ENCODE measurements at places on chromosomes 2 and 18.

GRCh38 chr2:203185864-203186263 is 53.0 kb upstream of the CYP20A1 start:
- no peak for DNase-seq

DNA sequence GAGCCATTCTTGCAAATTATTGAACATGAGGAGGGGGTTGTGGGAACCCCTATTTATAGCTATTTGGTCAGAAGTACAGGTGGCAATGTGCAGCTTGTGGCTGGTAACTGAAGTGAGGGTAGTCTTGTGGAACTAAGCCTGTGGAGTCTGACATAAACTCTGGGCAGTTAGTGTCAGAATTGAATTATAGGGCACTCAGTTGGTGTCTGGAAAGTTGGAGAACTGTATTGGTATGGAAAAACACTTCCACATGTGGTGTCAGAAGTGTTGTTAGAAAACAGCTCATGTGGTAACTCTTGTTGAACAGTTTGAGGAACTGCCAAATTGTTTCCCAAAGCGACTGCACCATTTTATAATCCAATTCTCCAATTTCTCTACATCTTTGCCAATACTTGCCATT is 7.5 kb downstream of the RALBP1 start:
- DNase-seq, result no peak

- DNase-seq, result no peak
These were observed 143.9 kb upstream of the CDH20 start for GRCh38 chr18:61189376-61189775.

GRCh38 chr18:38456253-38456652 is 890.7 kb upstream of the CELF4 start:
- DNase-seq, result no peak

DNA sequence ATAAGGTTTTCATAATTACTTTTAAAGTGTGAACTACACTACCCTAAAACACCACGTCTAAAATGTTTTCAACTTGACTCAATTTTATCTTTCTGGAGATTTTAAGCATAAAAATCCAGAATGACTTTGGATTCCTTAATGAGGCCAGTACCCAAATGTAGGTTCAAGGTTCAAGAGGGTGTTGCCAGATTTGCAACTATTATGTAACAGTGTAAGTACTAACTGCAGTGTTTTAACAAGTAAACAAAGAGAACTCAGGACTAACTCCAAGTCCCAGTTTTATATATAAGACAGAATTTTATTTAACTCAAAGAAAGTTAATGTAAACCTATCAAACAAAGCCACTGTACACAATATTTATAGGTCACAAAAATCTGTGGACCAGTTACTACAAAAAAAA is 5.7 kb downstream of the HIBCH start:
- DNase-seq, result no peak

DNA sequence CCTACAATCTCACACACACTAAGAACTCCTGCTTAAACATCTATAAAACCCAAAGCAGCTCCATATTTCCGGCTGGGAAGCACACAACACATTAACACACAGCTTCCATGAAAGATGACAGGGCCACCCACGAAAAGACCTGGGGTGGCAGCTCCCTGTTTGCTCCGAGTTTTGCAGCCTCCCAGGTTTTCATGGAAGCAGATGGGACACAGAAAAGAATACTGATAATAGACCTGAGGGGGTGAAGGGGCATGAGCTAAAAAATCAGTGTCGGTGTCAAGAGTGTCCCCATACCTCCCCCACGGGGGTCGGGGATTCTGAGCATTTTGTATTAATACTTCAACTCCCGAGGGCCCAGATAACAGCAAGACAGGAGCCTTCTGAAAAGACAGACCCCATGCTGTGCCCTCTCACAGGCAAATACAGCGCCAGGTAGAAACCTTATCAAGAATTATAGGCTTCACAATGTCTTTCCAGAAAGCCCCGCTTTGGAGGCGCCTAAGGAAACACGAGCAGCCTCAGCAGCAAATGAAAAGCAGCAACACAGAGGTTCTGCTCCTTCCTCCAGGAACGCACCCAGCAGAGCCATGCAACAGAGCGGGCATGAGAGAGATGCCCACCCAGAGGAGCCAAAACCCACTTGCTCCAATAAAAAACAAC is 50.5 kb downstream of the ZNF516 start:
- no peak for DNase-seq

DNA sequence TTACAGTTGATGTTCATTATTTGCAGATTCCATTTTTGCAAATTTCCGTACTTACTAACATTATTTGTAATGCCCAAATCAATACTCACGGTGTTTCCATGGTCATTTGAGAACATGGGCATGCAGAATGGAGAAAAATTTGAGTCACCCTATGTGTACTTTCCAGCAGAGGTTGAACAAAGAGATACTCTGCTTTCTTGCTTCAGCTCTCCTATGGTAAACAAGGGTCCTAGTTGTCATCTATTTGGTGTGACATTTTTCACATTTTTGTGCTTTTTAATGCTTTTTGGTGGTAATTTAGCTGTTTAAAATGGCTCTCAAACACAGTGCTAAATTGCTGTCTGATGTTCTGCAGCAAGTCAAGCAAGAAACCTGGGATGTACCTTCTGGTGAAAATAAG is 444.4 kb upstream of the CELF4 start:
- no peak for DNase-seq

DNA sequence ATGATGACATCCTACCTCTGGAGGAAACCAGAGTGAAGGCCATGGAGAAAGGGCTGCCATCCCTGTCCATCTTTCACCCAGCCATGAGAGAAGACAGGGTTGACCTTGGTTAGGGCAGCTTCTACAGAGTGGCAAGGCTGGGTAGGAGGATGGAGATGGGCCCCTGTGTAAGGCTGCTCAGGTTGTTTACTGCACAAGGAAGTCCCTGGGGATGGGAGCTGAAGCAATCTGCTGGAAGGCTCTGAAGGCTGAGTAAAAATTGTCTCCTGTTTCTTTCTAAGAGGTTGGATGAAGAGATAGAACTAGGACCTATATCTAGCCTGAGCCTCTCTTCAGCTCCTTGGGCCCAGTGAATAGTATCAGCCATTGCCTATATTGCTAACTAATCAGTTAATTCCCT is 14.4 kb downstream of the ELMOD3 start:
- DNase-seq, result no peak

DNA sequence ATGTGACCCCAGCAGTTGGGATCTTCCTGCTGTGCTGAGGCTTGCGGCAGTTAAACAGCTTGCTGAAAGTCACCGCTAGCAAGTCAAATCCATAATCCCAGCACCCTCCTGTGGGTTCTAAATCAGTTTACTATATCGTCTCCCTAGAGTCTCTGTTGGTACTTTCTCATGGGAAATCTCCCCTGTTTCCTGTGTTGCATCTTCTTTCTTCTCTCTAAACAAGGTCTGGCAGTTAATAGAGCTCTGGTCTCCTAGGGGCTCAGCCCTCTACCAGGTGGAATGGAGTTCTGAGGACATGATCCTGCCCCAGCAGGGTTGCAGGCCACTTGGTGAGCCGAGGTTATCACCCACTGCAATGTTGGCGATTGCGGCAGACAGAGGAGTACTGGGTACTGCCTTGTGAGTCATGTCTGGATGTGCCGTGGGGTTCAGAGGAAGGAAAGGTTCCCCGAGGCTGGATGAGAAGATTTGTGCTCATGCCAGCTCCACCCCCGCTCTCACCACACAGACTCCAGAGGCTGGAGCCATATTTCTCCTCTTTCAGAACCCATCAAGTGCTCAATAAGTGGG is 59.4 kb upstream of the SIX2 start:
- no peak for DNase-seq

- no peak for DNase-seq
These were observed 416.8 kb upstream of the SLC14A2 start for GRCh38 chr18:45198526-45198925.

DNA sequence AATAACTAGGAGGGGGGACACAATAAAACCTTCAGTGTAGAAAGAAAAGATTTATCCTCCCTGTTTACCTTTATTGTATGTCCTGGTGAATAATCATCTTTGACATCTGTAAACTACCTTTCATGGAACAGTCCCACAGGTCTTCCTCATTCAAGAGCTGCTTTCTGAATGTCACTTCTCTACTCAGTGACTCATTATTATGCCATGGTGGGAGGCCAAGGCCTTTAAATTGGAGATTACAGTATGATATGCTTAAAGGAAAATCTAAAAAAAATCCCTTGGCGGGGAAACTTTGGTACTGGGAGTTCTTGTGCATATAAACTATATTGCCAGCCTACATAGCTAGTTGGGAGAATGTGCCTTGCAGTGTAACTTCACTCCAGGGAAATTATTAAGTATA is 713.0 kb downstream of the TDRD15 start:
- DNase-seq, result no peak

GRCh38 chr2:169071455-169071854 is 2.1 kb downstream of the DHRS9 start:
- DNase-seq, result no peak

DNA sequence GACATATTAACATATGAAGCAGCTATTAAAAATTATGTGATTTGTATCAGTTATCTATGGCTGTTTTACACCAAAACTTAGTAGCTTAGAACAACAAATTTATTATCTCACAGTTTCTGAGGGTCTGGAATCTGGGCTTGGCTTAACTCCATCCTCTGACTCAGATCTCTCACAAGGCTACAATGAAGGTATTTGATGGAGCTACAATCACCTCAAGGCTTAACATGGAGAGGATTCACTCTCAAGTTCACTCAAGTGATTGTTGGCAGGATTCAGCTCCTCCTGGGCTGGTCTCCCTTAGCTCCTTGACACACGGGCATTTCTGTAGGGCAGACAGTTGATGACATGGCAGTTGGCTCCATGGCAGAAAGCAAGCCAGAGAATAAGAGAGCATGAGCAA is 133.0 kb upstream of the SLC14A2 start:
- no peak for DNase-seq

DNA sequence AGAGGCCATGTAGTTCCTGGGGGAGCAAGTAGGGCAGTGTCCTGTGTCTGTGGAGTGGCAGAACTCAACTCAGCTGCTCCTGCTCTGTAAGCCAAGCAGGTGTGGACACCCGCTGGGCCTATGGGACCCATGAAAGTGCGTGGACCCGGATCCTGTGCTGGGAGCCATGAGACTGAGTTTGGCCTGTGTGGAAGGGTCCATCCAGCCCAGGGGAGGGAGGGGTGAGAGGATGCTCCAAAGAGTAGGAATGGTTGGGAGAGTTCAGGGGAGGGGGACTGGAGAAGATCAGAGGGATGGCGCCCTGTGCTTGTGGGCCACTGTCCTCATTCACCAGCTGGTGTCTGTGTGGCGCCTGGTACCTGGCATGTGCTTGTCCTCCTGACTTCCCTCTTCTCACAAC is 226.4 kb upstream of the HS6ST1 start:
- DNase-seq, result no peak

- DNase-seq, result no peak
These were observed 165.2 kb downstream of the DYSF start for GRCh38 chr2:71618327-71619113.

GRCh38 chr2:239630618-239631286 is 229.9 kb upstream of the HDAC4 start:
- no peak for DNase-seq

All from stimulated activated CD8-positive, alpha-beta memory T cell treated with anti-CD3 and anti-CD28 coated beads, Interleukin-4, amount 100 ng/mL, for 1 hour (primary cell).